ENCODE measurements at places on chromosomes 1 and 21. TPM values are rescaled to one million over a fixed set of nuclear protein-coding genes. Genes with fewer than 3 reads are reported as not detected.

FCRLB gene
- polyA plus RNA-seq, result not detected

CATSPERE gene
- 0.15 TPM for polyA plus RNA-seq

FPGT gene
- polyA plus RNA-seq, result 2.7 TPM

CD1E gene
- polyA plus RNA-seq, result 0.08 TPM
